ENCODE measurements at places on chromosomes 1 and 21. TPM values are rescaled to one million over a fixed set of nuclear protein-coding genes. Genes with fewer than 3 reads are reported as not detected.

- peak; percentile 82 for DNase-seq
Observed at GRCh38 chr1:921011-921837, 2.5 kb upstream of the SAMD11 start.

DNA sequence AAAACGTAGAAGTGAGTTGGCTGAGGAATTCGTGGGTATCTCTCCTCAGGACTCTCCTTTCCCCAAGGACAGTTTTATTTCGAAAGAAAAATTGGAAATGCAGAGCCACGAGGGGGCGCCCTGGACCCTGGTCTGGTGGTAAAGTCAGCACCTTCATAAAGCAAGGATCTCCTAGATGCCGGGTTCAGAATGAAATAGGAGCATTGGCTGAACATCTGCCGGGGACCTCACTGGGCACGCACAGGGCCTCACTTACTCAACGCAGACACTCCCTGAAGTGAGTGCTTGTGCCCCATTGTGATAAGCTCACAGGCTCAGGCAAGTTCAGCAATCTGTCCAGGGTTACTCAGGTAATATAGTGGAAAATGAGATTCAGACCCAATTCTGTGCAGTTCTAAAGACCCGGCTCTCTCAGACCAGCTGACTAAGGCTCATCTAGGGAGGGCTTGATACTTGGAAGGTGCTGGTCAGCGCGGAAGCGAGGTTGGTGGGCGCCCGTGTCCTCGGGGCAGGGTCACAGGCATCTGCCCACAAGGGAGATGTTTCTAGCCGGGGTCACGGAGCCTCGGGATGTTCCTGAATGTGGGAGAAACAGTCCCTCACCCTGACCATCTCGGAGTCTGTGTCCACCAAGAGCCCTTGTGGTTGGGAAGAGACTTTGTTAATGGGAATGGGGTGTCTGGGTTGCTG, 55.7 kb upstream of the ETV3 start:
- DNase-seq = peak; percentile 71

GRCh38 chr21:44537930-44538911, 1.8 kb downstream of the KRTAP10-1 start:
- no peak for DNase-seq

DNA sequence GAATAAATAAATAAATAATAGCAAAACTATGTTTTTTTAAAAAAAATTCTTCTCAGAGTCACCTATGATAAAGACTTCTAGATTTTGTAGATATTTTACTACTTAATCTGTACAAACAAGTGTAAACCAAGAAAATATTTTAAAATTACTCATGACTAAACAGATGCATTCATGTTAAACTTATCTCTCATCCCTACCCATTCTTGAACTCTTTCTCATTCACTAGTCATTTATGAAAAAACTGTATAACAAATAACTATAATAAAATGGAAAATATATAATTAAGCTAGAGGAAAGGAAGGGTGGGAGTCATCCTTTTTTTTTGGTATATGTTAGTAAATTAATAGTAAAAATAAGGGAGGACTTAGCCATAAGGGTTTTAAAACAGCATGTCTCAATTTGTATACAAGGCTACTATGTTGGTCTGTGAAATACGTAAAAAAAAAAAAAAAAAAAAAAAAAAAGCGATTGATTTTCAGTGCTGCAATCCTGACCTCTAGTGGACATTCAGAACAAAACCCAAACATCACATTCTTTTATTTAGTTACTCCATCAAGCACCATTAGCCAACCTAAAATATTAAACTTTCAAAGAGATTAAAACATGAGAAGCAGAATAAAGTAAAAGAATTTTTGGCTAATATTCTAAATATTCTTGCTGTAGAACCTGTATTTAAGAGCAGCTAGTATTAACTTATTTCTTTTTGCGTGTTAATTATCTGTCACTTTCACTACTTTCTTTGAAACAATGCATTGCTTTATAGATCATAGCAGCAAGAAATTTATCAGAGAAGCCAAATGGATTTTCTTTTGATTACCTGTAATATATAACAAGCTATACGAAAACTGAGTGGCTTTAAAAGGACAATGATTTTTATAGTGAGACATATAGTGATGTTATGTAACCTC, 255.8 kb upstream of the CACYBP start:
- no peak for DNase-seq

CD5L gene
- not detected for total RNA-seq

DNA sequence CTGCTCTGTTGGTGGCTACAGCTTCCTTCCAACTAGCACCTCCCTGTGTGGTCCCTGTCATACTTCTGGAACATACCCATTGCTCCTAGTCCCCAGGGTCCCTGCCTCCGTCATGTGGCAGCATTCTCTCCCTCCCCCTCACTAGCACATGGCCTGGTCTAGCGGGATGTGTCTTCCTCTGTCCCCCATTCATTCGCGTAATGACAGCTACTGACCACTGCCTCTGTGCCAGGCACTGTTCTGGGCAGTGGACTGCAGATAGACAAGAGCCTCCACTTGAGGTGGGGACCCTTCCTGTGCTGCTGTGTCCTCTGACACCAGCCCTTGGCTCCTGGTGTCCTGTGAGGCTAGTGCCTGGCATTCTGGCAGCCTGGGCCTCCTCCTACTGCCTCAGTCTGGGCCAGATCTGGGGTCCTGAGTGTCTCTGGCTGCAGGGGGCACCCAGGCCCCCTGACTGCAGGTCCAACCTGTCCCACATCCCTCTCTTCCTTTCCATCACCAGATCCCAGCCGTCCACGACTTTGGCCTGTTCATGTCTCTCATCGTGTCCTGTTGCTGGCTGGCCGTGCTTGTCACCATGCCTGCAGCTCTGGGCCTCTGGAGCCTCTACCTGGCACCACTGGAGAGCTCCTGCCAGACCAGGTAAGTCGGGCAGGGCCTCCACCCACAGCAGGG, 38.1 kb downstream of the DISP3 start:
- DNase-seq = no peak

GRCh38 chr1:99771513-99771918, 5.1 kb upstream of the FRRS1 start:
- no peak for DNase-seq

DNA sequence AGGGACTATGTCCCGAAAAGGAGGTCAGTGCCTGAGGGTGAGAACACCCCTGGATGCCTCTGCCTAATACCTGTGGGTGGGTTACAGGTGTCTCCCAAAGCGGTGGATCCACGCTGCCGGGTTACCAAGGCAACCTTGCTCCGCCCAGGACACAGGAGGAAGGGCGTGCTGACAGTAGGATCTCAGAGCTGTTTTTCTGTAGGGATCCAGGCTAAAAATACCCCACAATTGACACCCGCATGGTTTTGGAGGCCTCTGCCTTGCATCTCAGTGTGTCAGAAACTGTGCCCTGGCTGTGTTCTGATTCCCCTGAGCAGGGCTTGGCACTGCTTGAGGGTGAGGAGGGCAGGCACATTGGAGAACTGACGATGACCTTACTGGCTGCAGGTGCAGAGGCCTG, 118.0 kb downstream of the IER5 start:
- no peak for DNase-seq

DNA sequence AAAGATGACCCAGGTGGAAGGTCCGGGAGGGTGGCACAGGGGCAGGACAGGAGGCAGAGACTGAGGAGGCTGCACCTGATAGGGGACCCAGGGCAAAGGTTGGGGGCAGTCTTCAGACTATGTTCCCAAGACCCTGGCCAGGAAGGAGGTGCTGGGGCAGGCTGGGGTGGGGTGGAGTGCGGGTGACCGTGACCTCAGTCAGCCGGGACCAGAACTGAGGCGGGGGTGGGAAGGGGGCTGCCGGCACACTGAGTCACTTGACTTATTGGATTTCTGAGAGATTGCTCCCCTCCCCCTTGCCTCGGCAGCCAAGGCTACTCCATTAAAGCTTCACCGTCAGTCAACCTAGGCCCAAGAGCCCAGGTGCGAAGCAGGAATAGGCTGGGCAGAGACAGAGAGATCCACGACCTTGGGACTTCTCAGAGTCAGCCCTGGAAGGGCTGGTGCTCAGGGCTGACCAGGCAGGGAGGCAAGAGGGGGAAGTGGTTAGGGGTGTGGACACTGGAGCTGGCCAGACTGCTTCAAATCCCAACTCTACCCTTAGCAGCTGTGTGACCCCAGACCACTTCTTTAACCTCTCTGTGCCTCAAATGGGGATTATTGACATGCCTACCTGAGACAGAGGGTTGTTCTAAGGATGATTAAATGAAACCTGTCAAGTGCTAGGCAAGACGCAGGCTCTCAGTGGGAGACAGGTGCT, 47.9 kb upstream of the LAPTM5 start:
- no peak for DNase-seq

DNA sequence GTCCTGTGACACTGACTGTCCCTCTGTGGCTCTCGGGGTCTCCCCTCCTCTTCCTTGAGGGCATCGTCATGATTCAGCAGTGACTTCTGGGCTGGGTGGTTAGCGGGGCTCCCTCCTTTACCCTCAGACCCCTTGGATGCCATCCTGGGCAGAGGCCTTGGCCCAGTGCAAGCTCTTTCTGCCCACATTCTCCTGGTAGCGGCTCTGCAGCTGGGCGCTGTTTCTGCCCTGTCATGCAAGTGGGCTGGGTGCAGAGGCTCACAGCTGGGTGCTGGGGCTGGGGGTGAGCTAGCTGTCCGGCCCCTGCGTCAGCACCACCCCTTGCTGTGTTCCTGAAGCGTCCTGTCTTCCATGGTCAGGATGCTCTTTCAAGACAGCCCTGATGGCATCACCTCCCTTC, 158.5 kb downstream of the PCBP3 start:
- DNase-seq = no peak
